ENCODE measurements at places on chromosomes 3 and 15.

DNA sequence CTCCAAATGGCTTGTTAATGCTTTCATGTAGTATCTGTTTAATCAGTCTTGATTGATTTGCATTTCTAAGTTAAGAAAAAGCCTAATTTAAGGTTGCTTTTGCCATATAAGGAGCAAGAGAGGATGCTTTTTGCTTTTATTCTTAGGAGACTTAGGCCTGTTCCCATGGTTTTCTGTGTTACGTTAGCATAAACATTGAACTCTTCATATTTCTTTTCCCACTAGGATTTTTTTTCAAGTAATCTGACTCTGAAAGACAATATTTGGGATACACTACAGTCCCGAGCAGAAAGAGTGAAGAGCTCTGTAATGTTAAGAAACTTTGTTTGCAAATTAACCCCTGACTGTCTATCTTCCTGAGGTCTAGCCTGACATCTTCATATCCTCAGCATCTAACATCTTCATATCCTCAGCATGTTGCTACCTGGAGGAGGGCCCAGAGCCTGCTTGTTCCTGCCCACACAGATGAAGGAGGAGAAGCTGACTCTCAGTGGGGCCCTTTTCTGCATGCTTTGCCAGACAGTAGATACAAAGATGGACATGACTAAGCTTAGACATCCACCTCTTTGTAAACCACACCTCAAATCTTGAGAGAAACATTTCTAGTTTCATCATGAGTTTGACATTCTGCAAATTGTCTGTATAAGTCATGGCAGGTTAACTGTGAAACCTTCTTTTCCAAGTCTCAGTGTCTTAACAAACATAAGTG lies 86.2 kb upstream of the COL6A5 start:
- no peak for DNase-seq

DNA sequence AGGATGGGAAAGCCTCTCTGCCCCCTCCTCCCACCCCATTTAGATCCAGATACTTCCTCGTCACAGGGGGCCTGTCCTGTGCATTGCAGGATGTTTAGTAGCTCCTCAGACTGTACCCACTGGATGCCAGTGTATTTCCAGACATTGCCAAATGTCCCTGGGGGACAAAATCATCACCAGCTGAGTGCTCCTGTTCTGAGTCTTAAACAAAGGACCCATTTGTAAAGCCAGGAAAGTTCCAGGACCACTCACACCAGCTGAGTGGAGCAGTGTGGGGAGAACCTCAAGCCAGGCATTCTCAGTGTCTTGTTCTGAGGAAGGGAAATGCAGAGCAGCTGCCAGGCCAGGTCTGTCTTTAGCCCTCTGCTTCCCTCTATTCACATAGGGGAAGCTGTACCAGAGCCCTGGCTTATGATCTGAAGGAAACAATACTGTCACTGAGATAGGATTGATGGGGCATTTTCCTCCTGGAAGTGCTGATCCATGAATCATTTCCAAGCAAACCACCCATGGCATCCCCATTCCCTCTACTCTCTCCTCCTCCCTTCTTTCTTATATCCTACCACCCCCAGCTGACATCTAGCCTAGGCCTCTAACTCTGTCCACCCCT lies 67.4 kb upstream of the MEX3B start:
- DNase-seq, result no peak

- DNase-seq, result no peak
Observed at GRCh38 chr15:38991701-38992100, 427.1 kb upstream of the RASGRP1 start.

- no peak for DNase-seq
Observed at GRCh38 chr15:101499863-101500713, 10.6 kb upstream of the PCSK6 start.

DNA sequence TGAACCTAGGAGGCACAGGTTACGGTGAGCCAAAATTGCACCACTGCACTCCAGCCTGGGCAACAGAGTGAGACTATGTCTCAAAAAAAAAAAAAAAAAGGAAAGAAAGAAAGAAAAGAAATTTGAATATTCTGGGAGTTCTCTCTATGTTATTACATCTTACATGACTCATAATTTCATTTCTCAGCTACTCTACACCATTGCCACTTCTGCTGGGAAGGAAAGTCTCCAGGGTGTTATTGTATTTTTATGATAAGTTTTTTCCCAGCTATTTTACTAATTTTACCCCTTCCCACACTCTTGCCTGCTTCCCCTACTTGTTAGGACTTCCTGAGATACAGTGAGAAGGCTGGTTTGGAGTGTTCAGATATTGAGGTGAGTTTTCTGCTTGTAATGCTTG lies 69.7 kb upstream of the UMPS start:
- DNase-seq, result no peak

GRCh38 chr3:48345946-48346572 lies 12.6 kb upstream of the SPINK8 start:
- DNase-seq, result no peak
